ENCODE measurements at places on chromosomes 13 and 19. TPM values are rescaled to one million over a fixed set of nuclear protein-coding genes. Genes with fewer than 3 reads are reported as not detected.

The KIR2DL1 gene
- total RNA-seq: not detected

The SIGLEC11 gene
- total RNA-seq: not detected

The KCTD4 gene
- not detected for total RNA-seq

The BORCS8 gene
- 37.3 TPM for total RNA-seq

The CYP2F1 gene
- not detected for total RNA-seq

The STOML3 gene
- not detected for total RNA-seq

The FCAR gene
- not detected for total RNA-seq

DNA sequence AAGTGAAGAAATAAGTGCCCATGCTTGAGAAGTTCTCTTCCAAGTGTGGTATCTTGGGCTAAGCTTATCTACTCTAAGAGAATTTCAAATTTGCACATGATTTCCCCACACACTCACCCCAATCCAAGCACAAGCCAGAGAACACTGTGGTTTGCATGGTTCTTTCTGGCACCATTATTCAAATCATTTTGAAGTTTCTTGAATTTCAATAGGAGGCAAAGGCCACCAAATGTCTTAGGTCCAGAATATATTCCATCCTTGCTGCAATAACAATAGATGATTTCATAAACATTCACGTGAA lies 359.7 kb downstream of the IRS2 start:
- no peak overlapping the region for H3K27ac ChIP-seq
- no peaks in the 10 kb centered on the region for H3K27me3 ChIP-seq
- no peaks in the 10 kb centered on the region for H3K4me1 ChIP-seq
- H3K36me3 ChIP-seq: no peaks in the 10 kb centered on the region
- H3K4me3 ChIP-seq: no peak overlapping the region
- DNase-seq: no peak

DNA sequence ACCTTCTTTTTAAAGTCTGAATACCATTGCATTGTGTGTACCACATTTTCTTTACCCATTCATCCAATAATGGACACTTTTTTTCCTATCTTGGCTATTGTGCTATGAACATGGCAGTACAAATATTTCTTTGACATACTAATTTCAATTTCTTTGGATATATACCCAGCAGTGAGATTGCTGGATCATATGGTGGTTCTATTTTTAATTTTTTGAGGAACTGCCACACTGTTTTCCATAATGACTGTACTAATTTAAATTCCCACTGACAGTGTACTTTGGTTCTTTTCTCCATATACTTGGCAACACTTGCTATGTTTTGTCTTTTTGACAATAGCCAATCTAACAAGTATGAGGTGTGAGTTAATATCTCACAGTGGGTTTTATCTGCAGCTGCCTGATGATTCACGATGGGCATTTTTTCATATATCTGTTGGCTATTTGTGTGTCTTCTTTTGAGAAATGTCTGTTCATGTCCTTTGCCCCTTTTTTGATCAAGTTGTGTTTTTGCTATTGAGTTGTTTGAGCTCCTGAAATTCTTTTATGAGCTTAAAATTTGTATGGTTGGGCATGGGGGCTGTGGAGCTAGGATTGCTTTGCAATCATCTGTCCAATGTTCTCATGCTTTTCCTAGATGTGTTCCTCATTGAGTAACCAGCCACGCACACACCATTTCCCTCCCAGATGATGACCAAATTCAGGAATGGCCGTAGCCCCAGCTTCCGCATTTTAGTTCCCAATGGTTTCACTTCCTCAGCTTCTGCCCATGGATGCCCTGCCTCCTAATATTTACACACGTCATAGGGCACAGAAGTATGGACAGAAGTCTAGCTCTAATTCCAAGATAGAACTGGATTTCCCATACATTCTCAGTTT lies 380.0 kb upstream of the SGCG start:
- no peak for DNase-seq
- no peaks in the 10 kb centered on the region for H3K27me3 ChIP-seq
- H3K4me1 ChIP-seq: no peaks in the 10 kb centered on the region

DNA sequence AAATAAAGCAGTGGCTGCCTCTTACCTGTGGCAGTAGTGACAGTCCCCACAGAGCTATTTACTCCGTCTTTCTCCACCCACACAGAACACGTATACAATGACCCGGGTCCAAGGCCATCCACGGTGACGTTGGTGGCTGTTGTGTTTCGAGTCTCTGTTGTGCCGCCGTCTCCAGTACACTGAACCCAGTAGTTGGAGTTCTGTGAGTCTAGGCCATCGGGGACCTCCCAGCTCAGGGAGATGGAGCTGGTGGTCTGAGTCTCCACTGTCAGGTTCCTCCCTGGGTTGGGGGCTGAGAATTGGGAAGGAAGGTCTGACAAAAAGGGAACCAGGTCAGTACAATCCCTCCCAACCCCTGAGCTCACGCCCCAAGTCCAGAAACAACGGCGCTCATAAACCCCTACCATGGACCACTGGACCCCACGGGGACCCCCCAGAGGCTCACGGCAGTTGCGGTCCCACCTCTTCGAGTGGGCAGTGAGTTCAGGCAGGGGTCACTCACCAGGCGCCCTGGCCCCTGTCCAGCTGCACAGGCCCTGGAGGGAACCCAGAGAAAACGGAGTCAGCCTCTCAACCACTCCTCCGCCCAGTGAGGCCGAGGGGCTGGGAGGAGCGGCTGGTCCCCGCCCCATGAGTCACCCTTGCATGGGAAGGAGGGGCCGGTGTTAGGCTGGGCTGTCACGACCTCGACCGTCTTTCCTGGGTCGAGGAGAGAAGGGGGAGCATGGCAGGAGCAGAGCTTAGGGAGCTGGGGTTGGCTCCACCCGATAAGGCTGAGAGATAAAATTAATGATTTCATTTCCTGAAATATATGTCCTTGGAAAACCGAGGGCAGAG lies 2.4 kb downstream of the PTPRH start:
- no peaks in the 10 kb centered on the region for H3K4me1 ChIP-seq
- DNase-seq: no peak
- peak overlapping the region; percentile 79 for H3K27ac ChIP-seq
- H3K4me3 ChIP-seq: no peak overlapping the region
- peaks cover 5% of the 10 kb centered on the region for H3K27me3 ChIP-seq
- no peaks in the 10 kb centered on the region for H3K36me3 ChIP-seq

DNA sequence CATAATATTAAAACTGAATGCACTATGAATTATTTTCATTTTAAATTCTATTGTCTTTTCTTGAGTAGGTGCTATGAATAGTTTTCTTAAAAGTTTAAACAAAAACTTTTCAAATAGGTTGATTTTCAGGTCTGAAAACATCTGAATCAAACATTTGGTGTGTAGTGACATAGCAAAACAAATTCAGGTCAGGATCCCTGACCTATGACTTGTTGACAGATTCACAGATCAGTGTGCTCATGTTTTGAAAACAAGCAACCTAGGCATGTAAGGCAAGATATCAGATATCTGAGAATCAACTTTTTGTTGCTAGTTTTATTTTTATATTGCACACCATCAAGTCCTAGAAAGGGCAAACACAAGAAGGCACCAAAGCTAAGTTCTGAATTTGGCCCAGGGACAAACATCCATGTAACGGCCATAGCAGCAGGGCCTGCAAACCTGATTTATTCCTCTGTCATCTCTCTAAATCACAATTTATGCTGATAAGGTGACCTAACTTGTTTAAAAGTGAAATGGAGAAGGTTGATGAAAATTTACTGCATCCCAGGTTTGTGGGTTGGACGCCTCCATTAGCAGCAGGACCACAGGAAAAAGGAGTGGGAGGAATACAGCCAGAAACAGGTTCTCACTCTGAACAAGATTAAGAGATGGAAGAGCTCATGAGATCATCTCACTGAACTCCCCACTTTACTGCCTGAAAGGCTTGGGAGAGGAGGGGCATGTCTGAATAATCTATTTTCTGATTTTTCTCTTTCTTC lies 337.7 kb downstream of the KCNRG start:
- no peak overlapping the region for H3K27ac ChIP-seq
- no peak overlapping the region for H3K4me3 ChIP-seq
- H3K4me1 ChIP-seq: no peaks in the 10 kb centered on the region
- no peaks in the 10 kb centered on the region for H3K27me3 ChIP-seq

GRCh38 chr19:44367024-44367423 lies 10.5 kb upstream of the ZNF112 start:
- H3K36me3 ChIP-seq: no peaks in the 10 kb centered on the region
- H3K27ac ChIP-seq: no peak overlapping the region
- no peaks in the 10 kb centered on the region for H3K4me1 ChIP-seq
- DNase-seq: no peak

GRCh38 chr19:1019980-1020867 lies 699 bp downstream of the TMEM259 start:
- H3K4me1 ChIP-seq: peaks cover 60% of the 10 kb centered on the region
- no peak for DNase-seq
- H3K4me3 ChIP-seq: peak overlapping the region; percentile 71

GRCh38 chr19:16200038-16201010 lies 2.6 kb downstream of the AP1M1 start:
- H3K36me3 ChIP-seq: peaks cover 17% of the 10 kb centered on the region
- no peak overlapping the region for H3K27ac ChIP-seq
- no peak overlapping the region for H3K4me3 ChIP-seq
- DNase-seq: no peak
- no peaks in the 10 kb centered on the region for H3K27me3 ChIP-seq
- peaks cover 23% of the 10 kb centered on the region for H3K4me1 ChIP-seq

- H3K4me3 ChIP-seq: peak overlapping the region; percentile 47
- peak; percentile 49 for DNase-seq
- H3K27ac ChIP-seq: peak overlapping the region; percentile 83
- H3K27me3 ChIP-seq: peaks cover 4% of the 10 kb centered on the region
- H3K36me3 ChIP-seq: no peaks in the 10 kb centered on the region
These were observed 682 bp downstream of the SSBP4 start for GRCh38 chr19:18419699-18420460.

DNA sequence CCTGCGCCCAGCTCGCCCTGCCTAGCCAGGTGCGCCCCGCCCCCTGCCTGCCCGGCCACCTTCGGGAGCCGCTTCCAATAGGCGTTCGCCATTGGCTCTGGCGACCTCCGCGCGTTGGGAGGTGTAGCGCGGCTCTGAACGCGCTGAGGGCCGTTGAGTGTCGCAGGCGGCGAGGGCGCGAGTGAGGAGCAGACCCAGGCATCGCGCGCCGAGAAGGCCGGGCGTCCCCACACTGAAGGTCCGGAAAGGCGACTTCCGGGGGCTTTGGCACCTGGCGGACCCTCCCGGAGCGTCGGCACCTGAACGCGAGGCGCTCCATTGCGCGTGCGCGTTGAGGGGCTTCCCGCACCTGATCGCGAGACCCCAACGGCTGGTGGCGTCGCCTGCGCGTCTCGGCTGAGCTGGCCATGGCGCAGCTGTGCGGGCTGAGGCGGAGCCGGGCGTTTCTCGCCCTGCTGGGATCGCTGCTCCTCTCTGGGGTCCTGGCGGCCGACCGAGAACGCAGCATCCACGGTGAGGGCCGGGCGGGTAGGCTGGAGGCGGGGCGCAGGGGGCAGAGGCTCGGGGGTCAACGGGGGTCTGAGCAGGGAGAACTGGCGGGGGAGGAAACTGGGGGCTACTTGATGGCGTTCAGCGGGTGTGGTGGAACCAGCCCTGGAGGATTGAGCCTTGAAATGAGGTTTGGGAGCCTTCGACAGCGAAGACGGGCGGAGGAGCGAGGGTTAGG lies at the start of gene SPINT2:
Gene SPINT2, plus strand, starts transcription at position 88 of the 727 bp plus-strand sequence. Its CDS starts 320 bp downstream, at position 408.
- DNase-seq: peak; percentile 45
- no peak within 1 kb of the TSS for H3K27ac ChIP-seq
- no peaks in the 10 kb centered on the region for H3K36me3 ChIP-seq
- H3K4me3 ChIP-seq: peak within 1 kb of the TSS; percentile 55
- H3K27me3 ChIP-seq: no peaks in the 10 kb centered on the region

DNA sequence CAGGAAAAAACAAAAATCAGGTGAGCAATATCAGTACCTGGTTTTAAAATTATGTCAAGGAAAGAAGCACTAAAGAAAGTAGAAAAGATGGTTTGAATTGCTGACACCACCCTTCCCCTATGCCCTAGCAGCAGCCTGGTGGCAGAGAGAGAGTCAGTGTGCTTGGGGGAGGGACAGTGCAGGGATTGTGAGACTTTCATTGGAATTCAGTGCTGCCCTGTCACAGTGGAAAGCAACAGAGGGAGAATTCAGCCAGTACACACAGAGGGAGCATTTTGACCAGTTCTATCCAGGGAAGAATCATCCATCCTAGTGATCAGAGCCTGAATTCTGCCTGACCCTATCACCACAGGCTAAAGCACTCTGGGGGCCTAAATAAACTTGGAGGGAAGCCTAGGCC lies 222.4 kb upstream of the PCDH17 start:
- no peak overlapping the region for H3K4me3 ChIP-seq
- no peaks in the 10 kb centered on the region for H3K27me3 ChIP-seq
- no peaks in the 10 kb centered on the region for H3K36me3 ChIP-seq
- H3K27ac ChIP-seq: no peak overlapping the region
- no peak for DNase-seq

- no peaks in the 10 kb centered on the region for H3K36me3 ChIP-seq
- no peaks in the 10 kb centered on the region for H3K27me3 ChIP-seq
- no peak for DNase-seq
These were observed 2.7 kb downstream of the HAMP start for GRCh38 chr19:35285095-35285449.

- no peak overlapping the region for H3K27ac ChIP-seq
- DNase-seq: no peak
- H3K4me3 ChIP-seq: no peak overlapping the region
- no peaks in the 10 kb centered on the region for H3K4me1 ChIP-seq
- no peaks in the 10 kb centered on the region for H3K36me3 ChIP-seq
- H3K27me3 ChIP-seq: no peaks in the 10 kb centered on the region
These were observed 699.0 kb upstream of the MIR17HG start for GRCh38 chr13:90648497-90648896.

DNA sequence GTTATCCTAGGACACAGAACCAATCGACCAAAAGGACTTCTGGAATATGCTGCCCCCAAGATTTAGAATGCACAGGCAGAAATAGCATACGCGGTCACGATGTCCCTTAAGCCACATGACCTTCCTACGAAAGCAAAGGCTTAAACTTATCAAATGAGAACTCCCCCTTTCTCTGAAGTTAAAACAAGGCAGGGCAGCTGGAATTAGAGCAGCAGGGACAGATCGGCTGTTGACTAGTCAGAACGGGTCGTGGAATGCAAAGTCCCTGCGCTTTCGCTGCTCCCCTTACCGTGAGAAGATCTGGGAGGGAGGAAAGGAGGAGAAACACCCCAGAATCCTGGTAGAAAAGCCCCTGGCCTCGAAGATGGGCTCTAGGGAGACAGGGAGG lies 799 bp upstream of the USPL1 start:
- H3K27me3 ChIP-seq: no peaks in the 10 kb centered on the region

DNA sequence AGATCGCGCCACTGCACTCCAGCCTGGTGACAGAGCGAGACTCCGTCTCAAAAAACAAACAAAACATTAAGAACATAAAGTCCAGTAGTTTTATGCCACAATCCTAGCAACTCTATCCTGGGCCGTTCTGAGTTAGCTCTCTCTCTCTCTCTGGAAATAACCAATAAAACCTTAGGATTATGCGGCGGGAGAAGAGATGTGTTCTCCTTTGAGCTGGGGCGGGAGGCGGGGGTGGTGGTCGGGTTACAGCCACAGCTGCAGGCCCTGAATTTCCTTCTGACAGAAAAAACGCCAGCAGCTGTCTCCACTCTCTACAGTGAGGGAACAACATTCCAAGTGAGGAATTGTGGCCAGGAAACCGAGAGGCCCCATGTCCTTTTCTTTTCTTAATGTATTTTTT lies 9.1 kb upstream of the PNMA8A start:
- no peaks in the 10 kb centered on the region for H3K4me1 ChIP-seq
- no peak overlapping the region for H3K4me3 ChIP-seq
- H3K27ac ChIP-seq: no peak overlapping the region
- no peaks in the 10 kb centered on the region for H3K36me3 ChIP-seq
- no peak for DNase-seq

GRCh38 chr13:105513448-105513847 lies 1022.0 kb downstream of the EFNB2 start:
- no peak for DNase-seq
- no peaks in the 10 kb centered on the region for H3K27me3 ChIP-seq
- no peaks in the 10 kb centered on the region for H3K4me1 ChIP-seq
- H3K27ac ChIP-seq: no peak overlapping the region
- no peak overlapping the region for H3K4me3 ChIP-seq
